GM23248 (cell line): ENCODE measurements at places on chromosomes 2 and 18. TPM values are rescaled to one million over a fixed set of nuclear protein-coding genes. Genes with fewer than 3 reads are reported as not detected.

ACOXL gene
- total RNA-seq = not detected in 2 replicates

PLGLB2 gene
- 1.4 and 1.5 TPM in 2 replicates for total RNA-seq

HOXD8 gene
- total RNA-seq = 23.4 and 27.8 TPM in 2 replicates

WDPCP gene
- total RNA-seq = 8.1 and 10.2 TPM in 2 replicates

DYNC2LI1 gene
- 15.9 and 21.0 TPM in 2 replicates for total RNA-seq

ZDBF2 gene
- 9.1 and 10.2 TPM in 2 replicates for total RNA-seq

IL36RN gene
- total RNA-seq = not detected in 2 replicates

IL36G gene
- total RNA-seq = not detected in 2 replicates

ADGRF3 gene
- under 0.01 TPM in 1 of 2 replicates, not detected in the other for total RNA-seq

DUSP2 gene
- total RNA-seq = 2.4 and 8.8 TPM in 2 replicates

XDH gene
- 1.8 and 2.4 TPM in 2 replicates for total RNA-seq

EFR3B gene
- 0.76 and 0.97 TPM in 2 replicates for total RNA-seq

ALPG gene
- total RNA-seq = not detected in 2 replicates

ABCB11 gene
- total RNA-seq = not detected in 2 replicates

CABLES1 gene
- 5.7 and 8.9 TPM in 2 replicates for total RNA-seq

CYP20A1 gene
- 51.1 and 51.2 TPM in 2 replicates for total RNA-seq

RAPGEF4 gene
- total RNA-seq = 2.2 TPM in 1 of 2 replicates, not detected in the other

NAT8 gene
- not detected in 2 replicates for total RNA-seq

LBX2 gene
- 0.38 and 4.6 TPM in 2 replicates for total RNA-seq

AFTPH gene
- 20.1 and 26.2 TPM in 2 replicates for total RNA-seq

LIMS1 gene
- total RNA-seq = 122 and 131 TPM in 2 replicates

MTERF4 gene
- 21.0 and 39.8 TPM in 2 replicates for total RNA-seq

IRS1 gene
- total RNA-seq = 18.8 TPM in 2 replicates

MEX3C gene
- total RNA-seq = 44.5 and 50.7 TPM in 2 replicates

EFEMP1 gene
- total RNA-seq = 1,343 and 1,498 TPM in 2 replicates

STPG4 gene
- total RNA-seq = not detected in 2 replicates

HPCAL1 gene
- 36.5 and 65.4 TPM in 2 replicates for total RNA-seq

SERPINB12 gene
- total RNA-seq = not detected in 2 replicates

PROC gene
- total RNA-seq = not detected in 2 replicates

GRB14 gene
- not detected in 2 replicates for total RNA-seq

CCDC68 gene
- total RNA-seq = 0.11 TPM in 1 of 2 replicates, not detected in the other

QPCT gene
- 37.4 and 37.5 TPM in 2 replicates for total RNA-seq

TXNDC2 gene
- not detected in 2 replicates for total RNA-seq

ZBTB7C gene
- not detected in 2 replicates for total RNA-seq

NEUROD1 gene
- total RNA-seq = not detected in 2 replicates

CWC22 gene
- total RNA-seq = 12.4 and 17.3 TPM in 2 replicates

AOX1 gene
- total RNA-seq = 46.0 and 47.9 TPM in 2 replicates

ZNF892 gene
- 1.9 and 3.0 TPM in 2 replicates for total RNA-seq

EPB41L5 gene
- 4.0 and 6.1 TPM in 2 replicates for total RNA-seq

ZFP36L2 gene
- total RNA-seq = 13.8 and 14.4 TPM in 2 replicates

CAPN14 gene
- total RNA-seq = 0.11 TPM in 1 of 2 replicates, not detected in the other

ACMSD gene
- not detected in 2 replicates for total RNA-seq

GREB1L gene
- total RNA-seq = 3.0 and 3.3 TPM in 2 replicates

REG3G gene
- not detected in 2 replicates for total RNA-seq

MYCN gene
- total RNA-seq = not detected in 2 replicates

BIN1 gene
- total RNA-seq = 33.0 and 33.1 TPM in 2 replicates

PJVK gene
- total RNA-seq = 0.97 and 1.9 TPM in 2 replicates

G6PC2 gene
- not detected in 2 replicates for total RNA-seq

C2orf92 gene
- total RNA-seq = 1.2 and 3.4 TPM in 2 replicates

UBE2E3 gene
- 142 and 171 TPM in 2 replicates for total RNA-seq

GYPC gene
- 24.0 and 42.6 TPM in 2 replicates for total RNA-seq

CNDP1 gene
- not detected in 2 replicates for total RNA-seq

TNFRSF11A gene
- total RNA-seq = 0.22 TPM in 1 of 2 replicates, not detected in the other

ASAP2 gene
- total RNA-seq = 49.6 and 54.1 TPM in 2 replicates

SRBD1 gene
- 13.0 and 19.2 TPM in 2 replicates for total RNA-seq

IMPACT gene
- total RNA-seq = 61.5 and 66.0 TPM in 2 replicates

LRRC30 gene
- total RNA-seq = not detected in 2 replicates

TPO gene
- not detected in 2 replicates for total RNA-seq

GALNT3 gene
- 1.1 TPM in 1 of 2 replicates, not detected in the other for total RNA-seq
